Ascending aorta (tissue), 2 donors: ENCODE measurements at places on chromosomes 3 and 15.

GRCh38 chr15:38853608-38854007, 289.0 kb upstream of the RASGRP1 start:
- no peak overlapping the region for H3K27ac ChIP-seq
- H3K4me1 ChIP-seq: no peaks in the 10 kb centered on the region
- H3K36me3 ChIP-seq: no peaks in the 10 kb centered on the region
- no peak overlapping the region for H3K4me3 ChIP-seq

DNA sequence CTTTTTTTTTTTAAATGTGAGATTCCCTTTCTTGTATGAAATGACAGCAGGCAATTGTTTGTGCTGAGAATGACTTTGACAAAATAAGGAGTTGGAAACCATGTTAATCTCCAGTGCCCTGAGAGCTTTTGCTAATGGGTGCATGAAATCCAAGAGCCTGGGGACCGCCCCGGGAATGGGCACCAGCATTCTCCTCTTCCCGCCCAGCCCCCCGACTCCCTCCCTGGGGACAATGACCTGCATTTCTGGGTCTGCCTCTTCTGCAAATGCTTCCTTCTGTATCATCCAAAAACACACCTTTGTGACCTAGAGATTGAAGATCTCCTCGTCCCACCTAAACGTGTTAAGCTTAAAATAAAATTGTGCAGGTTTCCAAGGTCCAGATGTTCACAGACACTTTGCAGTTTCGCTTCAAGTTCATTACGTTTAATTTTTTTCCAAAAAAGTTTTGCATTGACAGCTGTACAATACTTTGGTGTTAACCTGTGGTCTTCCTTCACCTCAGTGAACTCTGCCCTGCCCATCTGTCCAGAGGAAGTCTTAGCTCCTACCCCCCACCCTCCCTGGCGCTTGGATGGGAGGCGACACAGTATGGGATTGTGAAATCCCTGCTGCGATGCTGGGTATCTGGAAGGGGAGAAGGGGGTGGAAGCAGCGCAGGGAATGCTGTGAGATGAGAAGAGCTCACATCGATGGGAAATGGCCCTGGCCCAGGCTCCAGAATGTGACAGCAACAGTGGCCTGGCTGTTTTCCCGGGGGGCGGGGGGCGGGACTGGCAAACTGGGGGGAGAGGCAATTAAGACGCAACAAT, 50.1 kb downstream of the TLE3 start:
- no peaks in the 10 kb centered on the region for H3K27me3 ChIP-seq
- DNase-seq: no peak
- H3K4me3 ChIP-seq: no peak overlapping the region
- no peak overlapping the region for H3K27ac ChIP-seq
- H3K36me3 ChIP-seq: peaks cover 30% of the 10 kb centered on the region

- H3K4me1 ChIP-seq: peaks cover 4% of the 10 kb centered on the region
- DNase-seq: no peak
- no peak overlapping the region for H3K27ac ChIP-seq
- no peak overlapping the region for H3K4me3 ChIP-seq
These were observed 234.3 kb downstream of the SHOX2 start for GRCh38 chr3:157871838-157872460.

DNA sequence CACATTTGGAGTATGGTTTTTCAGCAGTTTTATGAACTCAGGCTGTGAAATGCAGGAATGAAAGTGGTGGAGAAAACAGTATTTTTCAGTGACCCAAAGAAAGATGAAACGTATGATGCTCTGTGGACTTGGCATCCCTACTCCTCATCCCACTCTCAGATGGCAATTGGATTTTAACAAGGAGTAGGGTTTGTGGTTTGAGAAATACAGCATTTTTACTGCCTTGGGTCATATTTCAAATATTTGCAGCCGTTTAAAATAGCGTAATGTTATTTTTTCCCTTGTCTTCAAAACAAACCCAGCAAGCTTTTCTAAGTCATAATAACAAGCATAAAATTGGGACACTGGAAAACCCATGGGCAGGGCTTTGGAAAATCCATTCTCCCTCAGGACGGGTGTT, 117.2 kb upstream of the LRIG1 start:
- DNase-seq: no peak
- H3K27me3 ChIP-seq: no peaks in the 10 kb centered on the region
- peak overlapping the region; percentile 63 for H3K27ac ChIP-seq

DNA sequence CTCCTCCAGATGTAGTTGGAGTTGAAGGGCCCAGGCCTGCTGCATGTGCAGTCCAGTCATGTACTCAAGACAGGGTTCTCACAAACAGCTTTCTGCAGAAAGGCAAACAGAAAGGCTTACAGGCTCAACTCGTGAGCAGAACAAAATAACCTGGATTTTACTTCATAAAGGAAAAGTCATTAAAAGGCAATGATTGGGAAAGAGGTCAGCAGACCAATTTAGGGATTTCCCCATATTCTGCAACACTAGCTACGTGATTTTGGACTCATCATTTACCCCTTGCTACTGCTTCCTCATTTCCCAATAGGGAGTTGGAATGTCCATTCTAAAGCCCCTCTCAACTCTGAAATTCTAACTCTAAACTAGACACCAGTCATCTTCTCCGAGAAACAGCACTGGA, 18.1 kb downstream of the METTL6 start:
- peaks cover 25% of the 10 kb centered on the region for H3K36me3 ChIP-seq
- H3K4me1 ChIP-seq: no peaks in the 10 kb centered on the region
- no peaks in the 10 kb centered on the region for H3K27me3 ChIP-seq
- no peak for DNase-seq
- no peak overlapping the region for H3K4me3 ChIP-seq

DNA sequence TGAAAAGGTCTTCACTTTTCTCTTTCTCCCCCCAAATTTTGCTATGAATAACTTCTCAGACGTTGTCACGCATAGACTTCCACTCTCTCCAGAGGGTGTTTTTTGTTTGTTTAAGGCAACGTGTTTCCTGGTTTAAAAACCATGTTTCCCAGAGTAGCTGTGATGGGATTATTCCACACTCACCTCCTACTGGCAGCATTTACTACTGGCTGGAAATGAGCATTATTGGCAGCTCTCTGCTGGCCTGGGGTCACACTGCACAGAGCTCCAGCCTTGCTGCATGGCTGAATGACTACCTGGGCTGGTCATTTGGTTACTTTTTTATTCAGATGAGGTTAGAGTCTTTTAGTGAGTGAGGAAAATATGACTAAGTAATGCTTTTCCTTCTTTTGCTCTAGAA, 65.2 kb downstream of the RARB start:
- H3K27me3 ChIP-seq: no peaks in the 10 kb centered on the region
- H3K27ac ChIP-seq: no peak overlapping the region
- H3K36me3 ChIP-seq: no peaks in the 10 kb centered on the region
- DNase-seq: no peak
- H3K4me3 ChIP-seq: no peak overlapping the region

- H3K36me3 ChIP-seq: no peaks in the 10 kb centered on the region
- no peaks in the 10 kb centered on the region for H3K27me3 ChIP-seq
- no peaks in the 10 kb centered on the region for H3K4me1 ChIP-seq
- no peak for DNase-seq
- no peak overlapping the region for H3K4me3 ChIP-seq
These were observed 40.2 kb downstream of the P2RY1 start for GRCh38 chr3:152874896-152875749.

- no peaks in the 10 kb centered on the region for H3K4me1 ChIP-seq
- H3K36me3 ChIP-seq: no peaks in the 10 kb centered on the region
- H3K27me3 ChIP-seq: peaks cover 8% of the 10 kb centered on the region
- H3K4me3 ChIP-seq: no peak overlapping the region
- DNase-seq: no peak
These were observed 28.3 kb upstream of the IGF1R start for GRCh38 chr15:98620020-98620419.

DNA sequence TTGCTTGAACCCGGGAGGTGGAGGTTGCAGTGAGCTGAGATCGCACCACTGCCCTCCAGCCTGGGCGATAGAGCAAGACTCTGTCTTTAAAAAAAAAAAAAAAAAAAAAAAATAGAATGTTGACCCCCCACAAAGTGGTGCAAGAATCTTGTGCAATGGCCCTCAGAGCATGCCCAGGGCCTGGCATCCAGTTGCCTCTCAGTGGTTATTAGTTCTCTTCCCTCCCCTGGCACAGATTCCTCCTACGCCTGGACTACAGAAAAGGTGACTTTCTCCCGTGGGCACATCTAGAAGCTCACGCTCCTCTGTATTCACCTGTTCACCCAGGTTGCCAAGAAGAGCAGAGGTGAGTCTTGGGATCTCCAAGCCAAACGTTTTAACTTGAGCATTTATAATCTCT, 36.7 kb downstream of the ACSBG1 start:
- no peak overlapping the region for H3K4me3 ChIP-seq
- no peaks in the 10 kb centered on the region for H3K27me3 ChIP-seq
- no peaks in the 10 kb centered on the region for H3K36me3 ChIP-seq
- H3K27ac ChIP-seq: no peak overlapping the region

GRCh38 chr3:194138732-194139070, 2.8 kb downstream of the HES1 start:
- H3K27me3 ChIP-seq: no peaks in the 10 kb centered on the region
- H3K4me1 ChIP-seq: peaks cover 9% of the 10 kb centered on the region
- no peak for DNase-seq
- H3K36me3 ChIP-seq: no peaks in the 10 kb centered on the region
- H3K4me3 ChIP-seq: peak overlapping the region; percentile 87

GRCh38 chr3:131756405-131756804, 253.6 kb upstream of the MRPL3 start:
- no peaks in the 10 kb centered on the region for H3K27me3 ChIP-seq
- H3K27ac ChIP-seq: no peak overlapping the region

DNA sequence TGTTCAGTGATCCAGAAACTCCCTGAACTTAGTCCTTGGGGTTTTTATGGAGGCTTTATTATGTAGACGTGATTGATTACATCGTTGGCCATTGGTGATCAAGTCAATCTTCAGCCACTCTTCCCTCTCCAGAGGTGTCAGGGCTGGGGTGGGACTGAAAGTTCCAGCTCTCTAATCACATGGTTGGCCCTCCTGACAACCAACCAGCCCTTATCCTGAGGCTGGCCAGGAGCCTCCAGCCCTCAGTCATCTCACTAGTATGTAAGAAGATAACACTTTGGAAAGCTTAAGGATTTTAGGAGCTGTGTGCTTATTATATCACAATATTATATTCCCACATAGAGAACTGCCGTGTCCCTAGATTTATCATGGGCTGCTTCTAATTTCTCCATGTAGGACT, 142.3 kb downstream of the VPS8 start:
- H3K27ac ChIP-seq: no peak overlapping the region
- H3K4me1 ChIP-seq: no peaks in the 10 kb centered on the region
- H3K4me3 ChIP-seq: no peak overlapping the region
- DNase-seq: no peak
- peaks cover 5% of the 10 kb centered on the region for H3K36me3 ChIP-seq

GRCh38 chr3:186109897-186110803, 1.3 kb upstream of the ETV5 start:
- H3K27ac ChIP-seq: peak overlapping the region; percentile 95
- H3K4me1 ChIP-seq: no peaks in the 10 kb centered on the region
- DNase-seq: peak; percentile 72
- H3K27me3 ChIP-seq: no peaks in the 10 kb centered on the region

GRCh38 chr3:12490547-12490946, 6.3 kb downstream of the TSEN2 start:
- no peaks in the 10 kb centered on the region for H3K27me3 ChIP-seq
- no peak overlapping the region for H3K4me3 ChIP-seq
- H3K36me3 ChIP-seq: peaks cover 11% of the 10 kb centered on the region
- H3K4me1 ChIP-seq: no peaks in the 10 kb centered on the region
- DNase-seq: no peak

DNA sequence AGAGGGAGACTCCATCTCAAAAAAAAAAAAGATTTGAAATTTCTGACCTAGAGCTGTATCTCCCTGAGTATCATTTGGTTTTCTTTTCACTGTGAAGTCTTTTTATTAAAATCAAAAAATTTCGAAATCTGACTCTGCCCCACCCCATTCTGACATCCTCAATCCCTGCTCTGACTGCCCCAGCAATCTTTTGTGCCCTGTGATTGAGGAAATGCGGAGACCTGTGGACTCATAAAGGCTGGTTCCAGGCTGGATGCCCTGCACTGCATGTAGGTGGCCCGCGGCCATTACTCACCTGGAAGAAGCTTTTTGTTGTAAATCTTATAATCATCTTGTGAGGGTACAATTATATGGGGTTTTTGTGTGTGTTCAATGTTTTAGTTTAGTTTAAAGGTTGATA, 147.3 kb upstream of the SEMA6D start:
- H3K36me3 ChIP-seq: no peaks in the 10 kb centered on the region
- DNase-seq: no peak
- no peak overlapping the region for H3K4me3 ChIP-seq
- no peaks in the 10 kb centered on the region for H3K27me3 ChIP-seq
- H3K4me1 ChIP-seq: peaks cover 8% of the 10 kb centered on the region
- peak overlapping the region; percentile 41 for H3K27ac ChIP-seq

DNA sequence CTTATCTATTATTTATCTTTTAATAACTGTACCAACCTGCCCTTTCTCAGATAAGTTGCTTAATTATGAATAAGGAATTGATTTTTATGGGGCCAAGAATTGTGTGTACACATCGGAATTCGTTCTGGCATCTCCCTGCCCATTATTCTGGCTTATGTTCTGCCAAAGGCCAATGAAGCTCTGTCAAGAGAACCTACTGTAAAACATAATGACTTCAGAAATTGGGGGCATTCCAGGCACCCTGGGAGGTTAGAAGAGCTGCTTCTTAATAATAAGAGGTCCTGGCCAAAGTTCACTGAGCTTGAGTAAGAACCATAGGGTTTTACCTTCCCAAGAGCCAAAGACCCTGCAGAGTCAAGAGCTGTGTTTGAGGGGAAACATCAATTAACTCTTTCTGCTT, 261.7 kb downstream of the SLC9A9 start:
- H3K27ac ChIP-seq: no peak overlapping the region
- no peaks in the 10 kb centered on the region for H3K4me1 ChIP-seq
- no peaks in the 10 kb centered on the region for H3K36me3 ChIP-seq
- no peaks in the 10 kb centered on the region for H3K27me3 ChIP-seq

GRCh38 chr15:57035664-57036063, 117.2 kb downstream of the TCF12 start:
- no peaks in the 10 kb centered on the region for H3K36me3 ChIP-seq
- no peak overlapping the region for H3K4me3 ChIP-seq
- H3K27ac ChIP-seq: no peak overlapping the region
- peaks cover 12% of the 10 kb centered on the region for H3K4me1 ChIP-seq
